GM20000 (cell line): ENCODE measurements at places on chromosomes 13 and 19.

DNA sequence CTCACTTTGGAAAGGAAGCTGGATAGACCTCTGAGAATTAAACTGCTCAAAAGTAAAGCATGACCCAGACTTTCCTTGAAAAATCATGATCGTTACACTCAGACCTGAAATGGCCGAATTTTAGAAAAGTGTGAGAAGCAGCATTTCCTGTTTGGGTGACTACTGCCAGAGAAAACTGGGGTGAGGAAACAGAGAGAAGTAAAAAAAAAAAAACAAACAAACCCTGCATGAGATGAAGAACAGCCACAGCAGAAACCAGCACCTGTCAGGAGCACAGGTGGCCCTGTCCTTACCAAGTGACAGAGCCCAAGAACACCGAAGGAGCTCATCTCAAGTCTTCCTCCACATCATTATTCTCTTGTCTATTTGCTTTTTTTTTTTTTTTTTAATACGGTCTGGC is 12.0 kb upstream of the ADPRHL1 start:
- DNase-seq, result no peak

DNA sequence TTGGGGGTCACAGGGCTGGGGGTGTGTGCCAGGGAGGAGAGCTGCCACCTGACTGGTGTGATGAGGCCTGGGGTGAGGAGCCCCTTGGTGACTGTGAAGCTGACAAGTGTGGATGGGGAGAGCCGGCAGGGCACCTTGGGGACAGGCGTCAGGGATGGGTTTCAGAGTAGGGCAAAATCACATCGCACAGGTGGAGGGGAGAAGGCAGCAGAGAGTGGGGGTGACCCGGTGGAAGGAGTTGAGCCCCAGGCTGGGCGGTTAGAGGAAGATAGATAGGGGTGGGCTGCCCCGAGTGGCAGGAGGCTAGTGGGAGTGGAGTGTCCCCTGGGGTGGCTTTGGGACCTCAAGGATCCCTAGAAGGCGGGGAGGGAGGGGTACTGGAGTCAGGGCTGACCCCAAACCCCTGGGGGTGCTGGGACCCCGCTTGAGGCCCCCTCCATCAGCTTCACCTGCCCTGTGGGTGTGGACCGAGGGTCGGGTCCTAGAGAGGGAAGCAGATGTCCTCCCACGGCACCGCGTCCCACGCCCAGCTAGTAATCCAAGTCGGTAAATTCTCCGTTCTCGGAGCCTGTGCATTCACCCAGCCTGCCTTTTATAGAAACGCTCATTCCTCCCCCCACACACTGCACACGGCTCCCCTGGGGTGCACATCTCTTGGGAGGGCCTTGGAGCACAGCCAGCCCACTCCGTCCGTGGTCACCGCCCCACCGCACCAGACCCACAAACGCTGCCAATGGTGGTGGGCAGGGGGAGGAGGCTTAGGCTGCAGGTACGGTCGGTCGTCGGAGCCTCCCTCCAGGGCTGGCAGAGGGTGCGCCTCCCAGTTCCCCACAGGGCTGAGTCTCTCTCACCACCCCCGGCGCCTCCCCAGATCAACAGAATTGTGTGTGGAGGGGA is 2.4 kb downstream of the CTXN1 start:
- no peak for DNase-seq

GRCh38 chr19:48102870-48103751 is 7.5 kb downstream of the PLA2G4C start:
- peak; percentile 60 for DNase-seq

GRCh38 chr19:13017306-13018034 is 22.2 kb downstream of the NFIX start:
- DNase-seq, result no peak

DNA sequence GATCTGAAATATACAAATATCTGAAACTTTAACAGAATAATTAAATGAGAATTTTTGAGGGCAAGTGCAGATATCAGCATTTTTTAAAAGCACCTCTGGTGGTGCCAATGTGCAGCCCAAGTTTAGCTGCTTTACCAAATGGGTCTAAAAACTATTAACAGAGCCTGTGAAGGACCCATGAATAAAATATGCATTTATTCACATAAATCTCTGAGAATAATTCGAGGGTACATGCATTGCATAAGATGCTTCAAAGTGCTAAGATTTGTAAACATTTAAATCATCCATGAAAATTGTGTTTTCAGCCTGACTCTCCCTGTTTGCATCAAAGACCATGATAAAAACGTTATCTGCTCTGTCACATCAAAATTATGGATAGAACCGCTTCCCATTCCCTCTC is 47.1 kb upstream of the TNFSF11 start:
- no peak for DNase-seq

GRCh38 chr19:17538684-17539237 is 16.7 kb upstream of the COLGALT1 start:
- DNase-seq, result no peak

DNA sequence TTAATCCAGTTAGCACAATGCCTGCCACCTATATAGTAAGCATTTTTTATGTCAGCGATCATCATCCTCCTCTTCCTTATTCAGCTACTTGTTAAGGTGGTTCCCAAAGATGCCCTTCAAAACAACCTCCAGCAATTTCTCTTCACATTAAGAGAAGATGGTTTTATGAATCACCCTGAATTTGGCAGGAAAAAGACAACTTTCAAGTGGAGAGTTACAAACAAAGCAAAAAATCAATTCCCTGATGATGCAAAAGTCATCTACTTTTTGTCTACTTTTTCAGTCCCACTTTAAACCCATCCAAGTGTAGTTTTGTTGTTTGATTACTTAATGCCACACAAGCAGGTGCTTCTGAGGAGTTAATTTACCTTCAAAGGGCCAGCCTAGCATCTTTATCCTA is 139.1 kb upstream of the SERP2 start:
- DNase-seq, result no peak

- no peak for DNase-seq
Measured at GRCh38 chr13:104477261-104477660, 1411.0 kb upstream of the SLC10A2 start.

DNA sequence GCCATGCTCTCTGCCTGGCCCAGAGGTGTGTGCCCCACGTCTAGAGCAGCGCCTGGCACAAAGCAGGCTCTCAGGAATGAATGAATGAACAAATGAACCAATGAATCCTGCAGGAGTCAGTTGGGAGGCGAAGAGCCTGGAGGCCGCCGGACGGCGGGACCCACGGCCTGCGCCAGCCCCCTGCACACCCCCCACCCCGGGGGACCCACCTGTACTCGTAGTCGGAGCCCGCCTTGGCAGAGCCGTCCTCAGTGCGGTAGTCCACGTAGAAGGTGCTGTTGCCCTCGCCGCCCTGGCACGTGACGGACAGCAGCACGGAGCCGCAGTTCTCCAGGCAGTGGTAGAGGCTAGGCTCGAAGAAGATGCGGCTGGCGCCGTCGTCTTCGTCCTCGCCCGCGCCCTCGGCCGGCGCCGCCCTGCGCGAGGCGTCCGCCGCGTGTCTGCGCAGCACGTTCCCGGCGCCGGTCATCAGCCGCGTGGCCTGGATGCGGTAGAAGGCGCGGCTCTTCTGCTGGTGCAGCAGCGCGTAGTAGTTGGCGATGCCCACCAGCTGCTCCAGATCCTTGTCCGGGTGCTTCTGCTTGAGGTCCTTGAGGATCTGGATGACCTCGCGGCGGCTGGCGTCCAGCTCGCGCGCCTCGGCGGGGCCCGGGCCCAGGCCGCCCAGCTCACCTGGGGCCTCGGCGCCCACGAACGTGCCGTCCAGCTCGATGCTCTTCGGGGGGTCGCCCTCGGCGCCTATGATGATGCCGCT is 14.8 kb downstream of the SLC8A2 start:
- DNase-seq, result no peak

DNA sequence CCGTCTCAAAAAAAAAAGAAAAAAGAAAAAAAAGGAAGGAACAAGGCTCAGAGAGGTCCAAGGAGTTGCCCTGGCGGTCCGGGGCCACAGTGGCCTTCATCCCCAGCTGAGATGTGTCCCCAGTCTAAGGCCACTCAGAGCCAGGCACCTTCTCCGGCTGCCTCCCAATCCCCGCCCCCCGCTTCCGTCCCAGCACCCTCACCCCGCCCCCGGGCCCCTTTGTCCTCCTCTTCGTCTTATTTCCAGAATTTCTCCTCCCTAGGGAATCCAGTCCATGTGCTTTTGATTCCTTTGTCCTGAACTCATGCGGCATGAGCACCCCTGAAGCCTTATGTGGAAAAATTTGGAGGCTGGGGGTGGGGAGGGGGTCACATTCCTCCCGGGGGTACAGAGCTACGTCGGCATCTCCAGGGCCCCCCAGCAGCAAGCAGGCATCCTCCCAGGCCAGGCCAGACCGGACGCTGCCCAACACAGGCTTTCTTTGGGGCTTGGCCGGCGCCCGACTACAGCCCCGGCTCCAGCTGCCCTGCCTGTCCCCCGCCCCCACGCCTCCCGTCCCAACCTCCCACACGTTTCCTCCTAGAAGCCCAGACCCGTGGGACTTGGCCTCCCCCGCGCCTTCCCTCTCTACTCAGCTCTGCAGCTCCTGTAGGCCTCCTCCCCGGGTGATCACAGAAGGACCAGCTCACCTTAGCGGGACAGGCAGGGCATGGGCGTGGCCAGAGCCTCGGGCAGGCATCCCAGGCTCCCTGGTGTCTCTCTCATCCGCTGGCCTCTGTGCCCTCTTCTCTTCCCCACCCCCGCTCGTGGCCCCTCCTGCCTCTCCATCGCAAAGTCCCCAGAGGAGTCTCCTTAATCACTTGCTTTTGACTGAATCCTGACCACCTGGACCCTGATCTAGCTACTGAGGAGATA is 17.8 kb upstream of the ADGRE5 start:
- no peak for DNase-seq

GRCh38 chr13:76086729-76087128 is 450.6 kb downstream of the LMO7 start:
- DNase-seq, result no peak

DNA sequence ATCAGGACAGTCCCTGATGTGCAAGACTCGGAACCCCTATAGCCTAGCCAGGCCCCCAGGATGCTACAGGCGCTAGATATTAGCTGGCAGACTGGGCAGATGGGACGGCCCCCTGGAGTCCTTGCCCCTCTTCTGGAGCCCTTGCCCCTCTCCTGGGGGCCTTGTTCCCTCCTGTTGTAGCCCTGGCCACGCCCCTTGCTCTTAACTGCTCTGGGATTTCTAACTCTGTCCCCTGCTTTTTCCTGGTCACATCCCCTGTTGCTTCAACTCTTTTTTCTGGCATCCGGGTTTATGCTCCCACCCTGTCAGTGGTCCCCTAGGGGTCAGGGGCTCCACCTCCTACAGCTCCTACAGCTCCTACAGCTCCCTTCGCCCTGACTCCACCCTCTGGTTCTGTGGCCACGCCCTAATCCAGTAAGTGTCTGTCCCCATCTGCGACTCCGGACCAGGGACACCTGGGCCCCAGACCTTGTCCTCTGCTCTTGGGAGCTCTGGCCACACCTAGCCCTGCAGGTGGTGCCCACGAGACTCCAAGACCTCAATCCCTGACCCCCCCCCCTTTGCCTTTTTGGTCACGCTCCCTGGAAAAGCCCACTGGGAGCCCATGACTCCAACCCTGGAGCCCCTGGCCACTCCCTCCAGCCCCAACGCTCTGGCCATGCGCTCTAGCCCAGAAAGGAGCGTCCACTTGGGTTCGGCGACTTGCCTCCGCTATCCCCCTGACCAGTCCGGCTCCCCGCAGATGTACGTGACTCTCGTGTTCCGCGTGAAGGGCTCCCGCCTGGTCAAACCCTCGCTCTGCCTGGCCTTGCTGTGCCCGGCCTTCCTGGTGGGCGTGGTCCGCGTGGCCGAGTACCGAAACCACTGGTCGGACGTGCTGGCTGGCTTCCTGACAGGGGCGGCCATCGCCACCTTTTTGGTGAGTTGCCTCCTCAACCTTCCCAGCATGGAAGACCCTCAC is 6.8 kb downstream of the PLPPR2 start:
- DNase-seq, result peak; percentile 36

- no peak for DNase-seq
Measured at GRCh38 chr13:22455036-22455435, 725.7 kb upstream of the SGCG start.

DNA sequence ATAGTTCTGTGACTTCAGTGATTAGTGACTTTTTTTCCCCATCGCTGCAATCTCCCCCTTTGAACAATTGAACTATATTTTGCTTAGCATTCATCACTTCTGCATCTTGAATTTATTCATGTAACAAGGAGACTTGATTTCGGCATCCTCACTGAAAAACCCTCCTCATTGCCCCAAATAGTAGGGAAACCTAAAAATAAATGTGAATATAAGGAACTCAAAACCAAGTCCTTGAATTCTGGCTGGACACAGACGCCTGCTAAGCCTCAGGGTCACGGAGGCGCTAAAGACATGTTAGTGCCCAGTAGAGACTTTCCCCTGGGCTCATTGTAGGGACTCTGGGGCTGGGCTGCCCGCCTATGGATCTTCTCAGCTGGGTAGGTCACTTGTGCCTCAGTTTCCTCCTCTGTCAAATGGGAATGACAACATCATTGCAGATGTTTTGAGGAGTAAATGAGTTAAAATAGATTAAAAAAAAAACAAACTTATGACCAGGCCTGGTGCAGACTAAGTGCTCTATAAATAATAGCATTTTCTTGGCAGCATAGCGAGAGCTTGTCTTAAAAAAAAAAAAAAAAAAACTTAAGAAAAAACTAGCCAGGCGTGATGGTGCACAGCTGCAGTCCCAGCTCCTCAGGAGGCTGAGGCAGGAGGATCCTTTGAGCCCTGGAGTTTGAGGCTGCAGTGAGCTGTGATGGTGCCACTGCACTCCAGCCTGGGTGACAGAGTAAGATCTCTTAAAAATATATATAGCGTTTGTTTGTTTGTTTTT is 1.8 kb upstream of the ADGRE5 start:
- no peak for DNase-seq

GRCh38 chr19:8831832-8832131 is 322 bp downstream of the ZNF558 start:
- no peak for DNase-seq

DNA sequence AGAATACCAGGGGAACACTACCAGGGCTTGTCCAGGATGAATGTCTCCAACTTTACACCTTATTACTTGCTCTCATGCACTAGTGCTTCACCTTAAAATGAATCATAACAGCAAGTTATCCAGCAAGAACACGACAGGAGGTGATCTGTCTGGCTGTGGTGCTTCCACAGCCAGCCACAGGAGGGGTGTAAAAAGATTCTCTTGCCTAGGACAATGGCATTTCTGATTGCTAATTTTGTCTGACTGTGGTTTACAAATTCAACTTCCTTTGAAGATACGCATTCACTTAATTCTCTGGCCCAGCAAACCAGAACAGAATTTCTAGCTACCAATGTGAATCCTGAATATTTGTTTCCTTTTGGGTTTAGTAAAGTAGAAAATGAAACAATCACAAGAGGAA is 23.1 kb upstream of the COG3 start:
- DNase-seq, result peak; percentile 30

GRCh38 chr19:9847087-9847671 is 12.1 kb downstream of the PIN1 start:
- no peak for DNase-seq

- no peak for DNase-seq
Measured at GRCh38 chr13:79709471-79709870, 228.5 kb downstream of the NDFIP2 start.
